Right atrium auricular region (tissue), 2 donors: ENCODE measurements at places on chromosomes 2 and 18. TPM values are rescaled to one million over a fixed set of nuclear protein-coding genes. Genes with fewer than 3 reads are reported as not detected.

MPPE1 gene
- 18.7 TPM for total RNA-seq

CABYR gene
- total RNA-seq, result 0.41 TPM

COL3A1 gene
- total RNA-seq, result 608 TPM

C2orf78 gene
- not detected for total RNA-seq

C2orf66 gene
- not detected for total RNA-seq

REG1B gene
- not detected for total RNA-seq

ARHGEF4 gene
- total RNA-seq, result 3.5 TPM

CRYBA2 gene
- total RNA-seq, result not detected

UPP2 gene
- not detected for total RNA-seq

PROM2 gene
- 0.35 TPM for total RNA-seq

ACTG2 gene
- 23.8 TPM for total RNA-seq

CCDC68 gene
- total RNA-seq, result 8.0 TPM

TEKT4 gene
- not detected for total RNA-seq

IL36G gene
- not detected for total RNA-seq

PLCD4 gene
- total RNA-seq, result 0.70 TPM

TNP1 gene
- total RNA-seq, result not detected

MDH1B gene
- total RNA-seq, result 1.1 TPM

MC2R gene
- total RNA-seq, result not detected

NCK2 gene
- total RNA-seq, result 39.3 TPM

STK36 gene
- 8.5 TPM for total RNA-seq

EXOC6B gene
- total RNA-seq, result 111 TPM

TRIM54 gene
- 136 TPM for total RNA-seq

ITGB6 gene
- total RNA-seq, result 0.20 TPM

WNT6 gene
- total RNA-seq, result 2.4 TPM

NYAP2 gene
- total RNA-seq, result not detected

FBXO48 gene
- total RNA-seq, result 0.67 TPM

CROCC2 gene
- not detected for total RNA-seq

ELOA2 gene
- total RNA-seq, result not detected

PLGLB2 gene
- 1.2 TPM for total RNA-seq

CXXC1 gene
- 17.1 TPM for total RNA-seq

RASGRP3 gene
- 50.0 TPM for total RNA-seq

REG1A gene
- not detected for total RNA-seq

PCARE gene
- 2.2 TPM for total RNA-seq

FOXD4L1 gene
- not detected for total RNA-seq

TYW5 gene
- 1.9 TPM for total RNA-seq
